CD8-positive, alpha-beta memory T cell (primary cell): ENCODE measurements at places on chromosomes 4 and X.

DNA sequence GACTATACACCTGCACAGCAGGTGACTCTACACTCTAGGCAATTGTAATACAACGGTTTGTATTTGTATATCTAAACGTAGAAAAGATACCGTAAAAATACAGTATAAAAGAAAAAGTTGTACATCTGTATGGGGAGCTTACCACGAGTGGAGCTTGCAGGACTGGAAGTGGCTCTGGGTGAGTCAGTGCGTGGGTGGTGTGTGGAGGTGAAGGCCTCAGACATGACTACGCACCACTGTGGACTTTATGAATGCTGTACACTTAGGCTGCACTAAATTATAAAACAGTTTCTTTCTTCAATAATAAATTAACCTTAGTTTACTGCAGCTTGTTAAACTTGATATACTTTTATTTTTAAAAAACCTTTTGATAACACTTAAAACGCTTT, 85.0 kb upstream of the FAT1 start:
- no peaks in the 10 kb centered on the region for H3K27me3 ChIP-seq
- H3K27ac ChIP-seq, result no peak overlapping the region
- DNase-seq, result no peak
- H3K36me3 ChIP-seq, result no peaks in the 10 kb centered on the region

DNA sequence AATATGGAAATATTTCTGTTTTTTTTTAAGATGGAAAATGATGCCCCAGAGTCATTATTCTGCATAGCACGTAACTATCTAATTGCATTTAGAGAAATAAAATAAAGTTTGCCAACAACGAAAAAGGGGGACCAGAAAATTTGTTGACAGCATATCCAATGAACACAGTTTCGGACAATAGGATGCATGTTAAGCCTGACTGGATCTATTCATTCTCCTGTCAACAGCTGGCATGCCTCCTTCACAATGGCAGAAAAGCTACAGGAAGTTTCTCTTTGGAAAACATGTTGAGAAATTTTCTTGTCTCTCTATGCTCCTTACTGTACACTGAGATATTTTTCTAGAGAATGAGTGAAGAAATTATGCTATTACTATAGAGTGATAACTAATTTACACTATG, 262.5 kb downstream of the GRID2 start:
- no peaks in the 10 kb centered on the region for H3K4me1 ChIP-seq
- no peak overlapping the region for H3K27ac ChIP-seq
- no peak overlapping the region for H3K4me3 ChIP-seq
- DNase-seq, result no peak

- DNase-seq, result no peak
- no peak overlapping the region for H3K4me3 ChIP-seq
- H3K27ac ChIP-seq, result no peak overlapping the region
- H3K4me1 ChIP-seq, result peaks cover 19% of the 10 kb centered on the region
These were observed 257.2 kb downstream of the FBXW7 start for GRCh38 chr4:152278505-152279233.

GRCh38 chr4:124191329-124191728, 521.2 kb downstream of the ANKRD50 start:
- no peaks in the 10 kb centered on the region for H3K27me3 ChIP-seq
- no peak for DNase-seq
- no peaks in the 10 kb centered on the region for H3K36me3 ChIP-seq
- H3K4me3 ChIP-seq, result no peak overlapping the region
- no peaks in the 10 kb centered on the region for H3K4me1 ChIP-seq
- H3K27ac ChIP-seq, result no peak overlapping the region

GRCh38 chrX:132435222-132435621, 53.6 kb downstream of the MBNL3 start:
- H3K4me1 ChIP-seq, result no peaks in the 10 kb centered on the region
- no peaks in the 10 kb centered on the region for H3K36me3 ChIP-seq
- no peaks in the 10 kb centered on the region for H3K27me3 ChIP-seq
- no peak overlapping the region for H3K27ac ChIP-seq

DNA sequence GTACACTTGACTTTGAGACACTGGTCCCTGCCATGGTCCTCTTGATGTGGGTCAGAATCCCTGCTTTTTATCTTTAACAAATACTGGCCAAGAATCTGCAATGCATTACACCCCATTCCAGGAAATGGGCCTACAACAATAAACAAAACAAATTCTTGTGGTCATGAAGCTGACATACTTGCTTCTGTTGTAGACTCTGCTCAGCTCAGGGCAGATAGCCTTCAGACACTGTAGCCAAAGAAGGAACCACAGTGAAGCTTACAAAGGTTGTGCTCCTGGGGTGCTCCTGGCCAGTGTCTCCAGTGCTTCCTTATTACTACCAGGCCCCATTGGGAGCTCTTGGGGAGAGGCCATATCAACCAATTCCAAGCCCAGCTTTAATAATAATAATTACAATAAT, 21.8 kb downstream of the KIAA1210 start:
- no peak overlapping the region for H3K4me3 ChIP-seq
- H3K27me3 ChIP-seq, result no peaks in the 10 kb centered on the region

GRCh38 chr4:77204621-77205020, 47.6 kb downstream of the CCNG2 start:
- no peak overlapping the region for H3K27ac ChIP-seq
- H3K4me3 ChIP-seq, result no peak overlapping the region
- no peaks in the 10 kb centered on the region for H3K36me3 ChIP-seq
- H3K4me1 ChIP-seq, result no peaks in the 10 kb centered on the region

- H3K36me3 ChIP-seq, result no peaks in the 10 kb centered on the region
- peaks cover 5% of the 10 kb centered on the region for H3K4me1 ChIP-seq
- H3K27ac ChIP-seq, result no peak overlapping the region
- H3K27me3 ChIP-seq, result no peaks in the 10 kb centered on the region
These were observed 644.1 kb downstream of the MID1IP1 start for GRCh38 chrX:39445336-39445735.

DNA sequence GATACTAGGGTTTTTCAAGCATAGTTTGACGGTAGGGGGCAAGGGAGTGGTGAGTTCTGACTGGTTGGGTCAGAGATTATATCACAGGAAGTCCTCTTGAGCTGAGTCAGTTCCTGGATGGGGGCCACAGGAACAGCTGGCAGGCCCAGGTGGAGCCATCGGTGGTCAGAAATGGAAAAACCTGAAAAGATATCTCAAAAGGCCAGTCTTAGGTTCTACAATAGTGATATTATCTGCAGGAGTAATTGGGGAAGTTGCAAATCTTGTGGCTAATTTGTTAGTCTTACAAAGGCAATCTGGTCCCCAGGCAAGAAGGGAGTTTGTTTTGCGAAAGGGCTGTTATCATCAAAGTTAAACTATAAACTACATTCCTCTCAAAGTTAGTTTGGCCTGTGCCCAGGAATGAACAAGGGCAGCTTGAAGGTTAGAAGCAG, 159.3 kb downstream of the PTCHD1 start:
- H3K4me1 ChIP-seq, result no peaks in the 10 kb centered on the region
- no peaks in the 10 kb centered on the region for H3K27me3 ChIP-seq
- H3K4me3 ChIP-seq, result no peak overlapping the region
- no peak overlapping the region for H3K27ac ChIP-seq

DNA sequence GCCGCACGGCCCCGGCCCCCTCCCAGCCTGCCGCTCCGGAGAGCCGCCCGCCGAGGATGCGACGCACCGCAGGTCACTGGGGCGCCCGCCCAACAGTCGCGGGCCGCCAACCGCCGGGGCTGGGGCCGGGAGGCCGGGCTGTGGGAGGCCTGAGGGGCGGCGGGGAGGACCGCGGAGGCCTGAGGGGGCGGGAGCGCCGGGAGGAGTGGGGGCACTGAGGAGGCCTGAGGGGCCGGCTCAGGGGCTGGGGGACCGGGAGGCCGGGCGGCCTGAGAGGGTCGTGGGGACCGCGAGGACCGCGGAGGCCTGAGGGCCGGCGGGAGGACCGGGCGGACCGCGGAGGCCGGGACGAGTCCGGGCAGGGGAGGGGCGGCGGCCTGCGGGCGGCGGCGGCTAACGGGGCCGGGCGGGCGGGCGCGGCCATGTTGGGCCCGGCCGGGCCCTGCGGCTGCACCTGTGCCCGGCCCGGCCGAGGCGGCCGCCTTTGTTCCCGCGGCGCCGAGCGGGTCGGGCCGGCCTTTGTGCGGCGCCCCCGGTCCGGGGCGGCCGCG, 353 bp downstream of the NSD2 start:
- peaks cover 17% of the 10 kb centered on the region for H3K4me1 ChIP-seq
- H3K27ac ChIP-seq, result peak overlapping the region; percentile 69
- no peak overlapping the region for H3K4me3 ChIP-seq
- H3K36me3 ChIP-seq, result no peaks in the 10 kb centered on the region
- no peak for DNase-seq
- no peaks in the 10 kb centered on the region for H3K27me3 ChIP-seq

- H3K27ac ChIP-seq, result no peak overlapping the region
- no peaks in the 10 kb centered on the region for H3K27me3 ChIP-seq
- no peak for DNase-seq
- H3K4me1 ChIP-seq, result no peaks in the 10 kb centered on the region
- H3K36me3 ChIP-seq, result no peaks in the 10 kb centered on the region
- no peak overlapping the region for H3K4me3 ChIP-seq
These were observed 31.2 kb downstream of the BCORL1 start for GRCh38 chrX:130013661-130014060.

DNA sequence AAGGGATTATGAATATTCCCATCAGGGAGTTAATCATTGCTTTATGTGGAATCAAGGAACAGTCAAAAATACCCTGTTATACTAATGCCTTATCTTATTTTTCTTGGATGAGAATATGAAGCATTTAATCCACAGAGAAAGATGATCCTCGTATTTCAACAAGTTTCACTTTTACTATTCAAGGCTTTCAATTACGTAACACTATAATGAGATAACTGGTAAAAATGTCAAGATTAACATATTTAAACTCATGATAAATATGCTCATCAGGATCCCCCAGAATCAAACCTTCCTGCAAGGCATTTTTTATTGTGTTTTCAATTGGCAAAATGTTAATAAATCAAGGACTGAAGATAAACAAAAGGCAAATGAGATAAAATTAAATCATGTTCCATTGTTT, 5.1 kb downstream of the ZXDA start:
- no peaks in the 10 kb centered on the region for H3K27me3 ChIP-seq
- no peak for DNase-seq
- no peak overlapping the region for H3K27ac ChIP-seq
- no peaks in the 10 kb centered on the region for H3K36me3 ChIP-seq
- H3K4me3 ChIP-seq, result no peak overlapping the region

GRCh38 chr4:147334478-147334877, 146.4 kb upstream of the EDNRA start:
- no peaks in the 10 kb centered on the region for H3K4me1 ChIP-seq
- no peak overlapping the region for H3K4me3 ChIP-seq
- no peak overlapping the region for H3K27ac ChIP-seq
- DNase-seq, result no peak
- H3K36me3 ChIP-seq, result no peaks in the 10 kb centered on the region

GRCh38 chrX:13109817-13110216, 65.4 kb upstream of the FAM9C start:
- no peaks in the 10 kb centered on the region for H3K27me3 ChIP-seq
- no peak overlapping the region for H3K27ac ChIP-seq
- H3K4me1 ChIP-seq, result no peaks in the 10 kb centered on the region
- no peak overlapping the region for H3K4me3 ChIP-seq
- DNase-seq, result no peak

GRCh38 chr4:186605261-186605865, 50.0 kb upstream of the MTNR1A start:
- no peak overlapping the region for H3K27ac ChIP-seq
- H3K36me3 ChIP-seq, result no peaks in the 10 kb centered on the region
- H3K4me3 ChIP-seq, result no peak overlapping the region
- no peak for DNase-seq
- no peaks in the 10 kb centered on the region for H3K4me1 ChIP-seq
- H3K27me3 ChIP-seq, result no peaks in the 10 kb centered on the region

GRCh38 chr4:74033739-74034138, 4.8 kb downstream of the CXCL3 start:
- H3K4me1 ChIP-seq, result no peaks in the 10 kb centered on the region
- H3K27ac ChIP-seq, result no peak overlapping the region
- H3K27me3 ChIP-seq, result no peaks in the 10 kb centered on the region
- H3K4me3 ChIP-seq, result no peak overlapping the region
- no peak for DNase-seq
